Bronchial epithelial cell (primary cell): ENCODE measurements at places on chromosomes 11 and 22.

- no peak for DNase-seq
These were observed 757.5 kb downstream of the NTM start for GRCh38 chr11:132127900-132128288.

GRCh38 chr11:130979386-130979972 lies 63.2 kb upstream of the SNX19 start:
- DNase-seq: peak; percentile 52

- no peak for DNase-seq
These were observed 9.0 kb downstream of the OR51S1 start for GRCh38 chr11:4839851-4840549.

GRCh38 chr11:44581246-44581645 lies 15.8 kb downstream of the CD82 start:
- peak; percentile 36 for DNase-seq

GRCh38 chr11:123507043-123507442 lies 77.0 kb downstream of the GRAMD1B start:
- DNase-seq: no peak

GRCh38 chr11:63896071-63896470 lies 20.9 kb downstream of the RCOR2 start:
- no peak for DNase-seq

- DNase-seq: no peak
These were observed 1255.9 kb downstream of the JRKL start for GRCh38 chr11:97645736-97646135.

DNA sequence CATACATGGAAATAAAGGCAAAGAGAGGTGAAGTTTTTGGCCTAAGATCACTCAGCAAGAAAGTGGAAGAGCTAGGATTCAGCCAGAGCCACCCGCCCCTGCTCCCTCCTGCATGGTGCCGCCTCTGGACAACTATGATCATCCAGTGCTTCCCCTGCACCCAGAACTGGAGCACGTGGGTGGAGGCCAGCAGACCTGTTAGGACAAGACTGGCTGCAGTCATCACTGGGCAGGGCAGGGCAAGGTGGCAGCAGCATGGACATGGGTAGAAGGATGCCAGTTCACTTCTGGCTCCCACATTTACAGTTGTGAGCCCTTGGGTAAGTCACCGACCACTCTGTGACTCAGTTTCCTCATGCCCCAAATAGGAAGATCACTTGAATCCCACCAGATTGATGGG lies 131.0 kb downstream of the FBXO7 start:
- DNase-seq: peak; percentile 70

- DNase-seq: peak; percentile 66
These were observed 45.2 kb downstream of the ARHGEF12 start for GRCh38 chr11:120381401-120381800.

GRCh38 chr11:71137376-71137775 lies 115.0 kb downstream of the SHANK2 start:
- DNase-seq: no peak

DNA sequence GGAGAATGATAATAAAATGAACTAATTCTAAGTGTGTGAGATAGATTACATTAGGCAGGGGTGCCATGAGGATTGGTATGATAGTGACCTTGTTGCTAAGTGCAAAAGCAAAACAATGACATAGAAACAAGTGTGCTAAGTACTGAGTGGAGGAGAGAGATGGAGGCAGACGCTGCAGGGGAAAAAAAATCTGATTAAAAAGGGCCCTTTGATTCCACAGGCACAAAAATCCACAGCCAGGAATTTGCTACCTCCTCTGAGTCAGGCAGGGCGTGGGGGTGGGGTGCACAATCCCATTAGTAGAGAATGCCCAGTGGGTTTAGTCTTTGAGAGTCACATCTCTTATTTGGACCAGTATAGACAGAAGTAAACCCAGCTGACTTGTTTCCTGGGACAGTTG lies at the start of gene CNTF:
Gene CNTF (plus strand): TSS at position 322 of the 400 bp plus-strand sequence. CDS start 88 bp downstream, outside the sequence.
- no peak for DNase-seq

DNA sequence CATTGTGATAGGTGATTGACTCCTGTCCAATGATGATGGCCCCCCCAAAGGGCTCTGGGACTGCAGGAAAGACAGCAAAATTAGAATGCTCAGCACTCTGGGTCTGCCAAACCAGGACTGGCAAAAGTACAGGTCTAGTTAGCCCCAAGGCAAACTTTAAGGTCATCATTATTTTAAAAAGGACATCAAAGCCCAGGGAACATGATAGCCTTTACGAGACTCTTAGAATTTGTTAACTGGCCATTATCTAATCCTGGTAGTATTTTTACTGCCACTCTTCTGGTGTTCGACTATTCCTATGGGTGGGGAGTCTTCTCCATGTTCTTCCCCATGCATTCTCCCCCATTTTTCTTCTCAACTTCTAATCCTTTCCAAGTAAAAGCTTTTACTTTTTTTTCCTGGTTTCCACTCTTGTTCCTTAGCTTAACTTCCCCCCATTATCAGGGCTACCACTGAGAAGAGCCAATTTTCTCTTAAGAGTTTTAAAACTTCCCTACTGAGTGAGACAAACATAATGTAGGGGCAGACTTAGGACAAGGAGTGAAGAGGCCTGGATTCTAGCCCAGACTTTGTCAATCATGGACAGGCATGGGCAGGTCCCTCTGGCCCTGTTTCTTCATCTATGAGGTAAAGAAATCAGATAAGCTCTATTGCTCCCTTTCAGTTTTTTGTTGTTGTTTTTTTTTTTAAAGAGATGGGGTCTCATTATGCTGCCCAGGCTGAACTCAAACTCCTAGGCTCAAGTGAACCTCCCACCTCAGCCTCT lies 7.1 kb downstream of the DDB1 start:
- peak; percentile 88 for DNase-seq

GRCh38 chr11:132859306-132859705 lies 673.0 kb downstream of the OPCML start:
- no peak for DNase-seq

DNA sequence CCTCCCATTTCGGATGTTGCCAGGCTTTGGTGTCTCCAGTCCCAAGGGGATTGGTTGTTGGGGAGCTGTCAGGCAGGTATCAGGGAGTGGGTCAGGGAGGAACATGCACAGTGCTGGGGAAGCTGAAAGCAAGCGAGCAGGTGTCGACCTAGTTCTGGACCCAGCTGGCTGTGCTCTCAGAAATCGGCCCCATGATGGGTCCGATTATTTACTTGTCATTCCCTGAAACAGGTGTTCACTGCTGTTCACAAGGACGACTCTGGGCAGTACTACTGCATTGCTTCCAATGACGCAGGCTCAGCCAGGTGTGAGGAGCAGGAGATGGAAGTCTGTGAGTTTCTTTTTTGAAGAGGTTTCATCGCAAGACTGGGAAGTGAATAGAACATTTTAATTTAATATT lies 76.8 kb downstream of the JAM3 start:
- no peak for DNase-seq
